ENCODE measurements at places on chromosomes 3 and 15.

DNA sequence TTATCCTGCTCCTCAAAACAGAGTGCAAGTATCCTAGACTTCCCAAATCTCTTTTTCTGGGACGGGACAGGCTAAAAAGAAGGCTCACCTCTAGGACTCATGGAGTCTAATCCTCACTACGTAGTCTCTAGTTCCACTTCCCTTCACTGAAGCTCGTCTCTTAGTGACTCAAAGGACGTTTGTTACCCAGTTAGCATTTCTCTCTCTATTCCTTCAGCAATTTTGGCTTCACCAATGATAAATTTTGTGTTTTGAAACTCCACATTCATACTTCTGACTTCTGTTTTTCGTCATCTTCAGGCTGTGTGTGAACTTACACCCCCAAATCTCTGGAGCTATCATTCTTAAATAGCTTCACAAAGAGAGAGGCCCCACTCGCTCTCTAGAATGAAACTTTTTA lies 627.1 kb downstream of the NAALADL2 start:
- no peak for DNase-seq

- DNase-seq = no peak
These were observed 59.4 kb downstream of the CLASP2 start for GRCh38 chr3:33658621-33658990.

DNA sequence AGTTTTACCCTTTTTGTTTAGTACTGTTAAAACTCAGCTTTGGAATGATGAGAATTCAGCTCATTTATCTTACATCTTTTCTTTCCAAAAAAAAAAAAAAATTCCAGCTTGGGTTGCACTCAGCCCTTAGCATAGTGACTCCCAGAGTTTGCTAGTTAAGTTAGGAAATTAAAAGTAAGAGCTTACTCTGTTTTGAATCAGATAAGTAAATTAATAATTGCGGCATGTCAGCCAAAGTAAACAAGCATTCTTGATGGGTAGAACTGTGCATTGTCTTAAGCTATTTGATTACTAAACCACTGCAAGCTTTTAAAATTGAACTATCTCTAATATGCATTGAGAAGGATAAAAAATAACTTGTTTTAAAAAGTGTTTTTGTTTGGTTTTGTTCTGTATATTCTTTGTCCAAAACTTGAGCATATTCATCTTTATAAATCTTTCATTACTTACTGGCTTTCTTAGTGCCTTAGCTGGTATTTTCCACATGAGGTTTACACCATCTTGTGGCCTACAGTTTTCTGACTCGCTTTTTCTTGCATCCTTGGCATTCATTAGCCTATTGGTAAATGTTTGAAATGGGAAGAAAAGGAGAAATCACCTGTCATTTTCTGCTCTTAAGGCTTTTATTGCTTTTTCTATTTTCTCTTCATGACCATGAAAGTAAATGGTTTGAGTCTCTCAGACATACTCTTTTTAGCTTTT lies 107.6 kb downstream of the FILIP1L start:
- no peak for DNase-seq

- DNase-seq = no peak
These were observed 170.5 kb downstream of the GREM1 start for GRCh38 chr15:32888221-32888761.

DNA sequence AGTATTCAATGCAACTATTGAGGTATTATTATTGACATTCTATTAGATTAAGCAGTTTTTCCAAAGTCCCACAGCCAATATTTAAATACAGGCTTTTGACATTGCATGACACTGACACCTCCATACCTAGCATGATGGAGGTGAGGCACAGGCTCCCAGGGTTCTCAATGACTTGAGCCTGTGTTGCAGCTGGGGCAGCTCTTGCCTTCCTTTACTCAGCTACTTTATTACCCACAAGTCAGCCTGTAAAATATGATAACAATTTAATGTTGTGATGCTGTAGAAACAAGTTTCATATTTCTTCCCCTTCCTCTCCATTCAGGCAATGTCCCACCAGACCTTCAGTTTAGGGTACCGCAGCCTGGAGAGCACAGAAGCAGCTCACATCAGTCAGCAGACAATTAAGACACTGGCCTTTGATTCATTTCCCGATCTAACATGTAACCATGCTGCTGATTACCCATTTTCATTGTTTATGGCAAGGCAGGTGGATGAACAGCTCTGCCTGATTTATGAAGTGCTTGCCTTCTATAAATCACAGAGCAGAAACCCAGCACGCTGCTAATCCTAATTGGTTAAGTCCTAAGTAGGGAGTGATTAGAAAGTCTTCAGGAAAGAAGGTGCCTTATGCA lies 826.1 kb downstream of the AGBL1 start:
- no peak for DNase-seq

DNA sequence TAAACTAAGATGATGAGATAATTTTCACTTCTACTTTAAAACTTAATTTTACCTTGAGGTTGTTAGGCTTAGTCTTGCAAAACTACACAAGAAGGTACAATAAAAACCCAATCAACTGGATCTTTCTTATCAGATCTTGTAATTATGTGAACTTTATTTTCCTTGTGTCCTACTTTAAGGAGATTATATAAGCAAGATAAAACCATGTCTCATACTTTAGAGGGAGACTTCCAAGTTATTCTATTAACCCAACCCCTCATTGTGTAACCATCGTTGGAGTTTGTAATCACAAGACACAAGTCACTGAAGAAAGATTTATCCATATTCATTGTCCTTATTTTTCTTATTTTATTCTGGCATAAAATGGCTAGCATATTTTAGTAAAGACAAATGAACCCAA lies 165.6 kb downstream of the SERPINI1 start:
- no peak for DNase-seq

DNA sequence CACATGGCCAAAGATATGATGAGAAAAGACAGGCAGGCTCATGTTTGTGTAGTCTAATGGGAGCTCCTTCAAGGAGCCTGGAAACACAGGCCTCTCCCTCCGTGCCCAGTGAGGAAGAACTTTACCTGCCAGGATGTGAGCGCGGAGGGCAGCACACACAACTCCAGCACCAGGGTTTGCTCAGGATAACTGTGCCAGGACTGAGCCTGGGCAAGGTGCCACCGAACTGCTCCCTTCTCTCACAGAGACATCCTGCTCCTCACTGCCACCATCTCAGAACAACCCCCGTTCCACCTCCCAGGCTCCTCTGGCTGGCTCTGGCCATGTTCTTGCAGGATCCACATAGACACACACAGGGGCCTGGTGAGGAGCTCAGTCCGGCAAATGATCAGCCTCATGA lies 87.4 kb downstream of the NUP210 start:
- no peak for DNase-seq

- DNase-seq = no peak
These were observed 29.3 kb downstream of the PLA2G4D start for GRCh38 chr15:42065033-42065432.

DNA sequence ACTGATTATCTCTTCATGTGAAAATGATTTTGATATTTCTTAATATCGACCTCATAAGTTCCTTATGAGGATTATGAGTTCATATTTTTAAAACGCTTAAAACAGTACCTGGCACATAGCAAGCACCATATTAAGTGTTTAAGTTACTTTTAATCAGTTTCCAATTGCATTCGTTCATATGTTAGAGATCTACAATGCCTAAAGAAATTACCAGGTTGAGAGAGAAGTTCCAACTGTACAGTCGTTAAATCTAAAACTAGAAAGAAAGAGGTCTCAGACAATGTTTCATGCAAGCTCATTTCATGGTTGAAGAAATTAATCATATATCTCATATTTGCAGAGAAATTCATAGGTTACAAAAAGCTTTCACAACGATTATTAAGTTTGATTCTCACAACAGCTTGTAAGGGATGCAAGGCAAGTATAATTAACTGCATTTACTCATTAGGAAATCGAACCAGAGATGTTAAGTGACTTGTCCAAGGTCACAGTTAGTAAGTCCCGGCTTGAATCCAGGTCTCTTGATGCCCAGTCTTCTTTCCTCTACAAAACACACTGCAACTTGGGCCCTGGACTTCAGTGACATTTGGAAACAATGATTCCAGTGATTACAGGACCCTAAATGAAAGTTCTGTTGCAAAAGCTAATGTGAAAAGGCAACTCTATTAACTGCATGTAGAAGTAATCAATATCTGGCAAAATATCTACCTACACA lies 1.3 kb downstream of the MYO5A start:
- DNase-seq = no peak

- no peak for DNase-seq
These were observed 56.4 kb upstream of the TAMM41 start for GRCh38 chr3:11903047-11903446.

DNA sequence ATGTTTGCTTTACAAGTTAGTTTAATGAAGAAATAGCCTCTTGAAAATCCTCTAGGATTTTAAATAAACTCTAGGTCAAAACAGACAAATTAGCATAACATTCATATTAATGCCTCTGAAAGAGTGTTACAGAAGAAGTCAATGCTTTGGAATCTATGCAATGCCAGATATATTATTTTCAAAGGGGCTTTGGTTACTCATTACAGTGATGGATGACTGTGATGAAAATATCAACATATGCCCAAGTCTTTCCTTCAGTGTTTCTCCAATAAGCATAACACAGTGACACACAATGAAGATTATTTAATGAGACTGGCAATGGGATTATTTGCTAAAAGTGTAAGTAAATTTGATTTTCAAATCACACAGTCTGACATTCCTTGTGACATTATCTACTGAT lies 1247.2 kb downstream of the ROBO2 start:
- no peak for DNase-seq

DNA sequence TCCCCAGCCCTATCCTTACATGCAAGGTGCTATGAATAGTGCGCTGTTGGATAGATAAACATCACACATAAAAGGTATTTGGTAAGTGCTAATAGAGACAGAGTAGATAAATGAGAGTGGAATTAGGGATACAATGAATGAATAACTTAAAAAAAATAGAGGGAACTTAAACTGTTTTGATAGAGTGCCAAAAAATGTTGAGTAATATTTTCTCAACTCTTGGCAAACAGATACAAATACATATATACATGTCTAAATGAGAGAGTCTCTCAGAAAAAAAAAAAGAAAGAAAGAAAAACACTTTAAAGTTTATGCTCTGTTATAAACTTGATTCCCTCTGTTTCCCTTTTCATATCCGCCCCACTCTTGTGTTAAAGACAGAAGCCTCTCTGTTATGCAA lies 667.4 kb downstream of the ROBO2 start:
- no peak for DNase-seq

DNA sequence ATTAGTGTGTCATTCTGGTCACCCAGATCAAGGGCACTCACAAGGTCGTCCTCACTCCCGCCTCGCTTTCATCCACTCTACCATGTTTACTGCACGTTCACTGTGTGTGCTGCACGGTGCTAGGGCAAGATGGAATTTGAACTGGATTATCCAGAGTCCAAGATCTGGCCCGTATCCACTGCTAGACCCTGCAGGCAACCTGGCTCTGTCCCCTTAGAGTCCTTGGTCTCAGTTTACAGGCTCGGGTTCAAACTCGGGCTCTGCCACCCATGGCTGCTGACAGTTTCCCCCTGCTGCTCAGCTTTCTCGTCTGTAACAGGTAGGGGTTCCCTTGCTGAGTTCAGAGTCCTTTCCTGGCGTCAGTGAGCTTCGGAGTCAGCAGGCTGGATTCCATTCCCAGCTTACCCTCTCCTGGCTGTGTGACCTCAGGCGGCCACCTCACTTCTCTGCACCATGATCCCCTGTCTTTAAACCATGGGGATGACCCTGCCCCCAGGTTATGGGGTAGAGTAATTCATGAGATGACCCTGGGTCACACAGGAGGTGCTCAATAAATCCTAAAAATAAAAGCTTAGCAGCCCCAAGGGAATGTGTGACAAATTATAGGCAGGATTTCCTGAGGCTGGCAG lies 79.6 kb upstream of the SLC6A6 start:
- no peak for DNase-seq

DNA sequence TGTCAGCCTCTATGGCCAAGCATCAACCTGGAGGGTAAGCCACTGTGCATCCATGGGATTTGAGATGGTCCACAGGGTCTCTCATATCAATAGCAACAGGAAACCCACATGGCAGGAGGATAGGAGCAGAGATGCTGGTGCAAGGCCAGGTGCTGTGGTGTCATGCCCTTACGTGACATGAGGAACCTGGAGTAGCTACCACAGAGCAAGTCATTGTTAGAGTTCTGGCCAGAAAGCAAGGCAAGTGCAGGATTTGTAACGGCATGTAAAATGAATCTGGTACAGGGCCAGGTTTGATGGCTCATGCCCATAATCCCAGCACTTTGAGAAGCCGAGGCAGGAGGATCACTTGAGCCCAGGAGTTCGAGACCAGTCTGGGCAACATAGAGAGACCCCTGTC lies 14.8 kb upstream of the ZNF774 start:
- no peak for DNase-seq
